ENCODE measurements at places on chromosomes 11 and 22.

- no peak for DNase-seq
These were observed 75.7 kb downstream of the CYB5R2 start for GRCh38 chr11:7597620-7598019.

DNA sequence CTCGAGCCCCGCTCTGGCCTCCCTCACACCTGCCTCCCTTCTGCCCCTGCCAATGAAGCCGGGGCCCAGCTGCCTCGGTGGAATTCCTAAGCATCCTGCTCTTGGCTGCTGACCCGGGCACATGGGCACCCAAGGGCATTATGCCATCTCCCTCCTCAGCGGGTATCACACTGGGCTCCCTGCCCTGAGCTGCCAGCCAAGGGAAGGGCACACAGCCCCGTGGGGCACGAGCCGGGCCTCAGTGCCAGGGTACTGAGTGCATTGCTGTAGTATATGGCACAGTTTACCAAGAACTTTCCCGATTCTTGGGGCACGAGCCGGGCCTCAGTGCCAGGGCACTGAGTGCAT is 43.8 kb upstream of the JAM3 start:
- no peak for DNase-seq

DNA sequence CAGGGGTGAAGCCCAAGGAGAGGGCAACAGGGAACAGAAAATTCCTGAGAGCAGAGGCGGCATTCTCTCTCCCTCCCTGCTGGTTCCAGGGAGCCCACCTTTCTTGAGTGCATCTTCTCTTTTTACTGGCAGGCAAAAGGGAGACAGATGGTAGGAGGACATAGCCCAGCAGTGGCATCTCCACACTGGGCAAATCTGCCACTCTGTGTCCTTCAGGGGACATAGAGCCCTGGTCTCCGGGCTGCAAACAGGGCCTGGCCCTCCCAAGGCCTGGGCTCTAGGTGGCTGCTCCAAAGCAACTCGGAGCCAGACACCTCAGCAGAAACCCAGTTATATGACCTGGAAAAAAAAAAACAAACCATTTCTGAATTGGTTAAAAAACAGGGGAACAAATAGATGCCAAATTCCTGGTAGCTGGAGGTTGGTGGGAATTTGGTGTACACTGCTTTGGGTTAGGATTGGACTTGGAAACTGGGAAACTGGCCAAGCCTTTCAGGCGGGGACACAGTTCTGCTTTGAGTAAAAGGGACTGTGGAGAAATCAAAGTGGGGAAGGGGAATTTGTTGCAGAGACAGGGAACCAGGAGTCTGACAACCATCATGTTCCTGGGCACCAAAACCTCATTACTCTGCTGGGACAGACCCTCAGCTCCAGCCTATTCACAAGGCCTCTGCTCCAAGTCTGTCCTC is 23.6 kb upstream of the DKK3 start:
- DNase-seq = no peak

DNA sequence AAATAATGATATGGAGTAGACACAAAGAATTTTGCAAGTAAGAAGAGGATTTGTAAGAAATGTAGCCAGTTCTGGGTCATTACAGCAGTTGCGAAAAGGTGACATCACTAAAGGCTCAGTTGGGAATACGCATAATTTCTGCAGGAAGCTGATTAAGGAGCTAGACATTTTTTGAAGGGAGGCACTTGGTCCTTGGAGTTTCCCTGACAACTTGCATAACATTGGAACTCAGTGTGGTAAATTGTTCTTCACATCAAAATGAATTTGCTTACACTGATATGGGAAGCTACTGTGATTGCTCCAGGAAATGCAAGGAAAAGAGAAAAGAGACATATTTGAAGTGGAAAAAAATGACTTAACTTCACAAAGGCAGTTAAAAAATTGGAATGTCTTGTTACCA is 626.1 kb downstream of the NELL1 start:
- no peak for DNase-seq

DNA sequence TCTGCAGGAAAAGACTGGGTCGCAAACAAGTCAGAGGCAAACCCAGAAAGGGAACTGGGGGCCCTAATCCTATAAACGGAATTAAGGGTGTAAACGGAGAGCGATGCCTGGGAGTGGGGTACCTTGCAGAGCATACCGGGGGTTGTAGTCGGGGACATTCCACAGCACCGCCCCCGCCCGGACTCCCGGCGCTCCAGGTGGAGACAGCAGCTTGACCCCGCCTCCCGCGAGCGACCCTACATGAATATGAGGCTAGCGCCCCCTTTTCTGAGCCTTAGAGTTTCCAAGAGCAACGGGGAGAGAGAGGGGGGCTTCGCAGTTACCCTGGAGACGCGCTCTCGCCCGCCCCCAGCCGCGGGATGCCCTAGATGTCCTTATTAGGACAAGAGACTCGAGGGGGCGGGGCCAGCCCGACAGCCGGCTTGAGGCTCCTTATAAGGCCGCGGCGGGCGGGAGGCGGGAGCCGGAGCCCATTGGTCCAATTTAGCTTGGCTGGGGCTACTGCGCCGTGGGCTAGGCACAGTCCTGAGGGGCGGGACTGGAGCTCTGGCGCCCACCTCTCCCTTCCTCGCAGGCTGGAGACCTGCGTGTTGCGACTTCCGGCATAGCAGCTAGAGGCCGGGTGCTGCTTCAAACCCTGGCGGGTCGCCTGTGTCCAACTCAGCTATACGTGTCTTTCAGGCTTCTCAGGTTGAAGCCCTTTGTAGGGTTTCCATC is 980 bp upstream of the MUS81 start:
- DNase-seq = peak; percentile 92

DNA sequence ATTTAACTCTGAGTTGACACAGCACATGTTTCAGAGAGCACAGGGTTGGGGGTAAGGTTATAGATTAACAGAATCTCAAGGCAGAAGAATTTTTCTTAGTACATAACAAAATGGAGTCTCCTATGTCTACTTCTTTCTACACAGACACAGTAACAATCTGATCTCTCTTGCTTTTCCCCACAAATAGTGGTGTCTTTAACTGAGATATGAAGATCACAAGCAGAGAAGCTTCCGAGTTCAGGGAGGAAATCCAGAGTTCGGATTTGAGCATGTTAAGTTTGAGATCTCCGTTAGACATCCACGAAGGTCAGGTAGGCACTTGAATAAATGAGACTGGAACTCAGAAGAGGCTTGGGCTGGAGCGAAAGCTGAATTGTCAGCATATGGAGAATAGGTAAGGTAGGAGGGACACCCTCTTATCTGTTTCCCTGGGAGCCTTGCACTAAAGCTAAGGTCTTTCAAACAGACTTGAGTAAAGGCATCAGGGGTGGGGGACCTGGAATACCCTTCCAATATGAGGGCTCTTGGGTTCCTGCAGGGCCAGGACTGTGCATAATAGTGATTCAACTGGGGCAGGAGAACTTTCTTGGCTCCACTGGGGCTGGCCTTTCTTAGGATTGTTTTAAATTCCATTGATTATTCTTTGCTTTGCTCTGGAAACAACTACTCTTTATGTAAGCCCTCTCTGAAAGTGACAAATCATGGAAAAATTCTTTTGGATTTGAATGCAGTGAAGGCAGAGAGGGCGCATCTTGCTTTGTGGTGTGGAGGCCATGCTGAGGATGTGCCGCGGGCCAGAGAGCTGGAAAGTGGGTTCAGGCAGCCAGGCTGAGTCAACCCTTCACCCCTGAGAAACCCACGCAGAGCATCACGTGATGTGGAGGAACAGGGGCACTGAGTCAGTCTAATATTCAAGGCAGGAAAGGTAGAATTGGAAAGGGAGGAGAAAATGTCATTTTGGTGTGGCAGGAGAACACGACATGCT is 62.7 kb upstream of the AMPD3 start:
- DNase-seq = no peak

DNA sequence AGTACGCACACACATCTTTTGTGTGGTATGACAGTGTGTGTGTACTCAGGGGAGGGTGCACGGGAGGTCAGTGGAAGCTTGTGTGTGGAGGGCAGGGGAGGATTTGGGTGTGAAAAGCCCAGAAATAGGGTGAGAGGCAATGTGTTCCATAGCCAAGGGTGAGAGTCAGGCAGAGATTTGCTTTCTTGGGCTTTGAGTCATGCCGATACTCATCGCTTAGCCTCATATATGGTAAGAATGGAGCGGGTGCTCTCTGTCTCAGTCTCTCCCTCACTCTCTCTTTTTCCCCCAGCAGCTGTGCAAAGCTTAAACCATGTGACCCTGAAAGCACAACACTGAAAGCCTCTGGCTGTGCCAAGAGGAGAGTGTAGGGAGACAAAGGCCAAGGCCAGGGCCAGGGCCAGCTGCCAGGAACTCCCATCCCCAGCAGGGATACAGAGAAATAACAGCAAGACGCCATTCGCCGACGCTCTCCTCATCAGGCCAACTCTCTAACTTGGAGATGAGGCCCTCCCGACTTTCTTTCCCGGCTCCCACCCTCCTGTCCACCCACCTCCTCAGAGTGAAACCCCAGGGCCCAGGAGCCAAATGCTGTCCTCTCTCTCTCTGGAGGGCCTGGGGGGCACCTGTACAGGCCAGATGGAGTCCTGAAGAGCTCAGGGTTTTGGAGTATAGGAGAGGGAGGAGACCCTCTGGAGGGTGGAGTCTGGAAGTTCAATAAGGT is 20.3 kb upstream of the MICAL3 start:
- DNase-seq = no peak

DNA sequence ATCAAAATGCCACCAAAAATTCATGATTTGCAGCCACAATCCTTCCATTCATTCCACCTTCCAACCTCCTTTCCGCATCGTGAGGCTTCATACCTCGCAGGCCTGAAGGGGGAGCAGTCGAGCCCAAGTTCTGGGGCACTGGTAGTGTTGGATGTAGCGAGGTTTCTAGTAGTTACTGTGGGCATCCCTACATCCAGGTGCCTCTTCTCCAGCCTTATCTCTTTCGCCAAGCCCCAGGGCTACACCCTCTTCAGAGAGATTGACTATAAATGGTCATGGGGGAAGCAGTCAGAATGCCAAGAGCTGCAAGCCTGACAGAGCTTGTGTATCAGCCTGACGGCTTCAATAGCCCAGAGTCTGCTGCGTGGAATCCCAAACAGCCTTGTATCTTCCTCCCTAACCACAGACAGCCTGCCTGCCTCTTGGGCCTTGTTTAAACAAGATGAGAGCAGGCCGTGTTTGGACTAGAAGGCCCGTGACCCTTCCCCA is 28.9 kb downstream of the CLMP start:
- DNase-seq = no peak

- DNase-seq = no peak
These were observed 3.1 kb downstream of the WBP2NL start for GRCh38 chr22:42001706-42002105.

- no peak for DNase-seq
These were observed 61.4 kb downstream of the MTMR3 start for GRCh38 chr22:29944339-29944738.

GRCh38 chr11:94120946-94121345 is 7.7 kb upstream of the PANX1 start:
- no peak for DNase-seq

DNA sequence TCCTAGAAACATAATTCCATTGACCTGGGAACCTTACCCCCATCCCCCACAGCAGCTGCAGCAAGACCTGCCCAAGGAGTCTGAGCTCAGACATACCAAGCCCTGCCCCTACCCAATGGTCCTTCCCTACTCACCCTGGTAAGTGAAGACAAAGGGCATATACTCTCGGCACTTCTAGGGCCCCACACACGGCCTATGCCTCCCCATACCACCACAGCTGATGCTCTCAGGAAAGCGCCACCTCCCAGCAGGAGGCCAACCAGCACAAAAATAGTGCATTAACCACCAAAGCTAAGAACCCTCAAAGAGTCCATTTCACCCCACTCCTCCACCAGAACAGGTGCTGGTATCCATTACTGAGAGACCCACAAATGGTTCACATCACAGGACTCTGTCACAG is 74.4 kb upstream of the GUCY1A2 start:
- DNase-seq = no peak
